Melanocyte of skin (primary cell): ENCODE measurements at places on chromosomes 7 and 10. TPM values are rescaled to one million over a fixed set of nuclear protein-coding genes. Genes with fewer than 3 reads are reported as not detected.

The CRHR2 gene
- total RNA-seq, result not detected in 2 replicates

The AGMO gene
- 0.15 and 0.33 TPM in 2 replicates for total RNA-seq

The ITIH5 gene
- total RNA-seq, result 0.15 TPM in 1 of 2 replicates, not detected in the other

The MRPS24 gene
- 73.6 and 80.7 TPM in 2 replicates for total RNA-seq

The TBX20 gene
- not detected in 2 replicates for total RNA-seq

The HNRNPA2B1 gene
- total RNA-seq, result 213 and 255 TPM in 2 replicates

The AKAP9 gene
- total RNA-seq, result 14.0 and 41.2 TPM in 2 replicates

The FAM25G gene
- not detected in 2 replicates for total RNA-seq

The ADRA2A gene
- under 0.01 TPM in 1 of 2 replicates, not detected in the other for total RNA-seq

The COL26A1 gene
- total RNA-seq, result under 0.01 TPM in 1 of 2 replicates, not detected in the other

The MGMT gene
- 19.0 and 21.0 TPM in 2 replicates for total RNA-seq

The CRPPA gene
- 1.00 and 2.5 TPM in 2 replicates for total RNA-seq

The STEAP4 gene
- total RNA-seq, result 0.15 and 0.33 TPM in 2 replicates

The PRKCQ gene
- total RNA-seq, result not detected in 2 replicates

The PAX2 gene
- total RNA-seq, result not detected in 2 replicates

The CD36 gene
- 8.5 and 18.0 TPM in 2 replicates for total RNA-seq

The IL2RA gene
- not detected in 2 replicates for total RNA-seq

The PIK3CG gene
- total RNA-seq, result not detected in 2 replicates

The PON1 gene
- under 0.01 TPM in 1 of 2 replicates, not detected in the other for total RNA-seq

The SLC16A12 gene
- not detected in 2 replicates for total RNA-seq

The KBTBD2 gene
- 44.3 and 54.9 TPM in 2 replicates for total RNA-seq

The GPER1 gene
- 1.8 and 2.4 TPM in 2 replicates for total RNA-seq

The PDE6C gene
- total RNA-seq, result not detected in 2 replicates

The GPR15LG gene
- total RNA-seq, result not detected in 2 replicates

The TDRD1 gene
- 1.0 and 3.3 TPM in 2 replicates for total RNA-seq

The WNT16 gene
- total RNA-seq, result not detected in 2 replicates

The EBF3 gene
- under 0.01 TPM in 1 of 2 replicates, not detected in the other for total RNA-seq

The OGDHL gene
- under 0.01 and 0.36 TPM in 2 replicates for total RNA-seq

The MEIG1 gene
- total RNA-seq, result 0.34 TPM in 1 of 2 replicates, not detected in the other

The CCL26 gene
- total RNA-seq, result not detected in 2 replicates

The KCNIP2 gene
- 2.0 and 2.8 TPM in 2 replicates for total RNA-seq

The NKX6-2 gene
- not detected in 2 replicates for total RNA-seq

The CARD11 gene
- not detected in 2 replicates for total RNA-seq

The ENKUR gene
- total RNA-seq, result under 0.01 TPM in 1 of 2 replicates, not detected in the other

The HABP2 gene
- not detected in 2 replicates for total RNA-seq

The TMEM196 gene
- not detected in 2 replicates for total RNA-seq

The YAE1 gene
- 33.0 and 44.3 TPM in 2 replicates for total RNA-seq

The SLC18A2 gene
- total RNA-seq, result under 0.01 TPM in 1 of 2 replicates, not detected in the other

The NEBL gene
- total RNA-seq, result under 0.01 and 0.36 TPM in 2 replicates

The ACHE gene
- not detected in 2 replicates for total RNA-seq

The VPS37D gene
- total RNA-seq, result 2.9 and 3.3 TPM in 2 replicates
